ENCODE measurements at places on chromosomes 1 and 21. TPM values are rescaled to one million over a fixed set of nuclear protein-coding genes. Genes with fewer than 3 reads are reported as not detected.

The CDC7 gene
- 9.2 TPM for polyA plus RNA-seq

The SLC5A3 gene
- polyA plus RNA-seq: 4.0 TPM

The NVL gene
- polyA plus RNA-seq: not detected

The CASZ1 gene
- polyA plus RNA-seq: 25.8 TPM

The BRDT gene
- not detected for polyA plus RNA-seq

The LRRC38 gene
- 52.6 TPM for polyA plus RNA-seq

The PTGS2 gene
- polyA plus RNA-seq: 5.1 TPM

The CCDC17 gene
- polyA plus RNA-seq: 2.6 TPM

The LAMB3 gene
- polyA plus RNA-seq: 0.40 TPM

The NBPF20 gene
- 6.9 TPM for polyA plus RNA-seq

The TNNI3K gene
- polyA plus RNA-seq: 19.9 TPM

The BMP8B gene
- 1.1 TPM for polyA plus RNA-seq

GRCh38 chr1:242455052-242455361, 69.5 kb downstream of the PLD5 start:
- DNase-seq: no peak

GRCh38 chr1:176843352-176844297, 320.9 kb downstream of the ASTN1 start:
- peak; percentile 70 for DNase-seq

DNA sequence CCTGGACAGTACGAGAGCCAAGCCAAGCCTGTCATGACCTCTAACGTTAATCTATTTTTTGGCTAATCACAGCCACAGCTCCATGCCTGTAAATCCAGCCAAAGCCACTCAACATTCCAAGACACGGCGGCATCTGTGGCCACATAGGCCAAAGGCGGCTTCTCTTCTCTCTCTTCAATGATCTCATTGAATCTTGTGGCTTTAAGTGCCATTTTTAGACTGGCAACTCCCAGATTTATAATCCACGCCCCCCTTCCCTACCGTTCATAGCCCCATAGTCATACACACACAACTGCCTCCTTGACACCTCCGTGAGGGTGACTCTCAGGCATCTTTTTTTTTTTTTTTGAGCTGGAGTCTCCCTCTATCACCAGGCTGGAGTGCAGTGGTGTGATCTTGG, 5.7 kb upstream of the SELENON start:
- DNase-seq: no peak

DNA sequence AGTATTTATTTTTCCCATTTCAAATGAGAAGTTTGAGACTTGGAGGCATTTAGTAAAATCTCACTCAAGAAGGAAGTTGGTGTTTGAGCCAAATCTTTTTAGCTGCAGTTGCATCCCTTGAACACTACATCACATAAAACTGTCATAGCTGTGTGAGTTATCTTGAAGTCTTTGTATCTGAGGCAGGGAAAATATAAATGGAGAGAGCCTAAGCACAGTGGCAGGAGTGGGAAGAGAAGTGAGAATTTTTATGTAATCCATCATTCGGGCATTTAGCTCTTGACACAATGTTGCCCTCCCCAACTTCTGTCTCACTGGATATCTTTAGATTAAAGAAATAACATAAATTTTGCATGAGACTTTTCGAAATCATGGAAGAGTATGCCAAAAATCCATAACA, 235.4 kb upstream of the GREM2 start:
- no peak for DNase-seq

- no peak for DNase-seq
These were observed 17.2 kb downstream of the LY9 start for GRCh38 chr1:160813215-160813614.

GRCh38 chr1:81496349-81496748, 304.4 kb upstream of the ADGRL2 start:
- no peak for DNase-seq

GRCh38 chr1:116886291-116886878, 23.3 kb upstream of the PTGFRN start:
- DNase-seq: peak; percentile 77

DNA sequence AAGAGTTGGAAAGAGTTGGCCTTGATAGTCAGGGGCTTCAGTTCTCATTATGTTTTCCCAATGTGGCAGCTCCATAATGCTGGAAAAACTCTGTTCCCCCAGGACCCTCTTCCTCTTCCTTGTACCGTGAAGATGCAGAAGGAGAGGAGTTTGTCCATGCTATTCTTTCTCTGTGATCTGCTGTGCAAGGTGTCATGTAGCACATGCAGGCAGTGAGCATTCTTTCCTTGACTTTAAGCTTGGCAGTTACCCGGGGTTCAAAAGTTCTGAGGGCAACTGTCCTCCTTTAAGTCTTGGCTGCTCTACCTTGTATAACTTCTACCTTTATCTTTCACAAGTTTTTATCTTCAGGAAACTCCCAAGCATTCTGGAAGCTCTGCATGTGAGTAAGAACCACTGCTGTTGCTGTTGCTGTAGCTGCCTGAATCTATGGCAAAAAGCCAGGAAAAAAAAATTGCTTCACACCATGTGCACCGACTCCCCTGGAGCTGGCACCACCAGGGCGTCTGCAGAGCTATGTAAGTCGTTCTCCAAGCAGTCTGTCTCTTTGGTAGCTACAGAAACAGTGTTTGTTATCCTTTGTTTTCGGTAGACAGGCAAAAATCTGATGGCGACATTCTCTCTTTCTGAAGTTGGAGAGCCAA, 42.7 kb upstream of the SLC16A1 start:
- DNase-seq: peak; percentile 28

DNA sequence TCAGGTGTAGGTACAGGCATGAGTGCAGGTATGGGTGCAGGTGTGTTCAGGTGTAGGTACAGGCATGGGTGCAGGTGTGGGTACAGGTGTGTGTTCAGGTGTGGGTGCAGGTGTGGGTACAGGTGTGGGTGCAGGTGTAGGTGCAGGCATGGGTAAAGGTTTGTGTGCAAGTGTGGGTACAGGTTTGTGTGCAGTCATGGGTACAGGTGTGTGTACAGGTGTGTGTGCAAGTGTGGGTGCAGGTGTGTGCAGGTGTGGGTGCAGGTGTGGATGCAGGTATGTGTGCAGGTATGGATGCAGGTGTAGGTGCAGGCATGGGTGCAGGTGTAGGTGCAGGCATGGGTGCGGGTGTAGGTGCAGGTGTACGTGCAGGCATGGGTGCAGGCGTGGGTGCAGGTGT, 79.4 kb upstream of the ACTL8 start:
- DNase-seq: no peak

- DNase-seq: no peak
These were observed 88.2 kb downstream of the TIAM1 start for GRCh38 chr21:31255896-31256295.

DNA sequence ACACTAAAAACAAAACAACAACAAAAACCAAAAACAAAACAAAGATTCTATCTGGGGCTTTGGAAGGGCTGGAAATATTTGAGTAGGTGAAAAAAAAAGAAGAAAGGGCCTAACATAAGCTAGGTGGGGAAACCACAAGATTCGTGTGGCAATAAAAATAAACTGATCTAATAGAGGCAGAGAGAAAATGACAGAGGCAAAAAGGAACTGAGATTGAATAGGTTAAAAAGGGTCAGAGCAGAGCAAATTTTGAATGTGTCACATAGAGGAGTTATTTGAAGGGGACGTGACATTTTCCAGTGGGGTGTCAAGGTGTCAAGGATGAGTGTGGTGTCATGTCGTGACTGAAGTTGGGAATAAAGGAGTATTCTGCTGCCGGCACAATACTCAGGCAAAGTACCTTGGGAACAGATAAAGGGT, 65.2 kb upstream of the RALGPS2 start:
- DNase-seq: no peak

DNA sequence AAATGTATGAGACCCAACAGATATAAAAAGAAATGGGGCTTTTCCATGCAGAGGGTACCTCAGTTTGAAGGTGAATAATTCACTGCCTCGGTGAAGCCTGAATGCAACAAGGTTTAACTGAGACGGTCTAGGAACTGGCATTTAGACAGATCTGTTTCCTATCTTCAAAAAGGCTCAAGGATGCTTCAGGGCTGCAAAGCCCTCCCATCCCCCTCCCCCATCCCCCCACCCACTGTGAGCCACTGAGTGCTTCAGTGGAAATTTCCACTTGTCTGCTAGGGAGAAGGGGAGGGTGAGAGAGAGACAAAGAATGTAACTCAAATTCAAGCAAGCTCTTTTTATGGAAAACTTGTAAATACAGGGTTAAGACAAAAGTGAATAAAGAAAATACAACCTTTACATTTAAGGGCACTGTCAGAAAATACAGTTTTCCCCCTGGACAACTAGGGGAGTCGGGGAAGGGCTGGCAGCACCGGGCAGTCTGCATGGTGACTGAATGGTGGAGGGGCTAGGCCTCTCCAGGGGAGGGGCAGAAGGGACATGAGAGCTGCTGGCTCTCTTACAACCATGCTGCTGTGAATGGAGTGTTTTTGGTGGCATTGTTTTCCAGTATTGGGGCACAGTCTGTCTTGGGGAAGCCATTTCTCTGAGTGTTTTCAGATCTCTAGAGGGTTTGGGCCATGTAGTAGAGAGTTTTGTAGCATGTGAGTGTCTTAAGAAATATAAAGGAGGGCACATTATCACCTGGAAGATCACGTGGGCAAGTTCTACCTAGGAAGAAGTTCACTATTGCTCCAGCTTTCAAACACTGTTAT, 56.7 kb downstream of the MRPS6 start:
- peak; percentile 13 for DNase-seq

DNA sequence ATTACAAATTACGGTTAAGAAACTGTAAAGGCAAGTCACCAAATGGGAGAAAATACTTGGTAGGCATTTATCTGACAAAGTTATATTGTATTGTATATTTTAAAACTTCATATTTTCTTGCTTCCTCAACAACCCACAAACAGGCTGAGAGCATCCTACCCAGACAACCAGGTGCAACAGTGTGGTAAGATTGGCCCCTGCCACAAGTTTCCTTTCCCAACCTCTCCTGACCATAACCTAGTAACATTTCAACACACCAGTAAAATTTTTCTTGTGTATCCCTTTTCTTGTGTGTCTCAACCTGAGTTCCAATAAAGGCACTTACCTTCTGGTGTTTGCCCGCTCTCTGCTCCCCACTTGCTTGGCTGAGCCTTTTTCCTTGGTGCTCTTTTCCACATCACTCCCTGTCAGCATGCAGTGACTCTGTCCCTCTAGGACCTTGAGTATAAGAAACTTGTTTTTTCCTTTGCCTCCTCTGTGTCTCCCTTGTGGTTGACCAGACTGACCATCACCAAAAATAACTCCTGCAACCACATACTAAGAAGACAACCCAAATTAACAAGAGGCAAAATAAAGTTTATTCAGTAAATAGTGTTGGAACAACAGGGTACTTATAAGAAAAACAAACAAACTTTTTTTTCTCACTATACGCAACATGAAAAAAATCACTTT, 40.9 kb downstream of the FCRL3 start:
- no peak for DNase-seq

- no peak for DNase-seq
These were observed at the start of gene DLGAP3 for GRCh38 chr1:34929497-34929852. DLGAP3 (minus strand) TSS chr1:34929650; CDS start chr1:34905383, 24,267 bp downstream.

DNA sequence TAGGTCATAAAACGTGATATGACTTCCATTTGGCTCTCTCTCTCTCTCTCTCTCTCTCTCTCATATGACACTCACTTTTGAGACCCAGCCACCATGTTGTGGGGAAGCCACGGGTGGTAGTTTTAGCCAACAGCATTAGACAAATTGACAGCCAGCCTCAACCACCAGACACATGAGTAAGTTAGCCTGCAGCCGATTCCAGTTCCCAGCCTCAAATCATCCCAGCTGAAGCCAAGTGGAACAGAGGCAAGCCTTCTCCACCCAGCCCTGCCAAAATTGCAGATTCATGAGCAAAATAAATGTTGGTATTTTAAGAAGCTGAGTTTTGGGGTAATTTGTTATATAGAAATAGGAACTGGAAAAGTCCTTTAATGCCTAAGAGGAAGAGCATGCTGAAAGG, 98.0 kb upstream of the DNAH14 start:
- no peak for DNase-seq

- DNase-seq: peak; percentile 30
These were observed 166.8 kb upstream of the IVNS1ABP start for GRCh38 chr1:185483664-185484450.

DNA sequence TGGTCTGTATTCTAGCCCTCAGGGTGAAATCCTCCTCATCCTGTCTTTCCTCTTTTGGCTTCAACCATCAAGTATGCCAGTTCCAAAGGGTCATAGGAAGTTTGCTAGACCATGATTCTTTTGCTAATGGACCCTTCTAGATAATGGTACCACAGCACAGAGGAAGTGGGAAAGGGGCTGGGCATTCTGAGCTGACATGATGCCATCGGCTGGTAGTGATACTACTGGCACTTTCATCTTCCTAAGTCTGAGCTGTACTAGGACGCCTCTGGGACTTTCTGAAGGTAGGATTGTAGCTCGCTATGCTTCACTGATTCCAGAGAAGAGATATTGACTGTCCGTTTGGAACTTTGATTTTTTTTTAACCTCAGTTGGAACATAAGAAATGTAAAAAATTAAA, 11.4 kb downstream of the FASLG start:
- no peak for DNase-seq

DNA sequence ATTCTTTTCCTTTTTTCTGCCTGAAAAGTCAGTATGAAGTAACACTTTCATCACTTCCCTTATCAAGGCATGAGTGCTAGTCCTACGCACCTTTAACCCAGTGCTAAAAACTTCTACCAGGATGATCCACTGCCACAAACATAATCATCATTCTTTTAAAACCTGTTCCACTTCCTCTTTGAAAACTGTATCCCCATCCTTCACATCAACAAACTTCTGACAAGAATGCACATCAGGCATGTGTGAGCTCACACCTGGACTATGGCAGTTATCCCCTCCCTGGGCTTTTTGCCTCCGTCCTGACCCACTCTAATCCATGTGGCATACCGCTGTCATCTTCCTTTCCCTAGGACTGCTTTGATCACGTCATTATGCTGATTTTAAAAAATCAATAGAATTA, 70.2 kb downstream of the ESRRG start:
- no peak for DNase-seq

DNA sequence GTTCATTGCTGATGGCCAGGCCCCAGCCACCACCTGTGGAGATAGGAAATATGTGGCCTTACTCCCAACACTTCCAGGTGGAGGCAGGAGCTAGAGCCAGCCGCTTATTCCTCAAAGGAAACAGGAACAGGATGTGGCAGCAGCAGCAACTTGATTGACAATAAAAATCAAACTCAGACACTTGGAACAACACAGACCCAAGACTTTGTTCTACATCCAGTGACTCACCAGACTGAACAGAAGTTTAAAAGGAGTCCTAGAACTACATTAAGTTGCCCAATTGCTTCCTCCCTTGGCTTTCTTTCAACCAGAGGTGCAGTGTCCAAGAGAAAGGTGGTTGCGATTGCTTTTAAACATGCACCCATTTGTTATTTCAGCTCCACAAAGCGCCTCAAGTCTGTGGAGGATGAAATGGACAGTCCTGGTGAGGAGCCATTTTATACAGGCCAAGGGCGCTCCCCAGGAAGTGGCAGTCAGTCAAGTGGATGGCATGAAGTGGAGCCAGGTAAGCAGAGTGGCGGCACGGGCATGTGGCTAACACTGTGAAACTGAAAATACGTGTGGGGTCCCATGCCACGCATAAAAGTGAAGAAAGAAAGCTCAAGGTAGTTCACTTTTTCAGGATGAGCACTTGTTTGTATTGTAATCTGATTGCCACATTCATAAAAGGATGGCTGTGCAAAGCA, 276.6 kb downstream of the NFIA start:
- no peak for DNase-seq

All from muscle of arm (tissue), 14 donors.